ENCODE measurements at places on chromosomes 4 and X.

- DNase-seq = no peak
Measured at GRCh38 chrX:124232523-124233201, 99.8 kb upstream of the TEX13D start.

GRCh38 chr4:100257567-100257966 lies 67.3 kb upstream of the DDIT4L start:
- DNase-seq = no peak

DNA sequence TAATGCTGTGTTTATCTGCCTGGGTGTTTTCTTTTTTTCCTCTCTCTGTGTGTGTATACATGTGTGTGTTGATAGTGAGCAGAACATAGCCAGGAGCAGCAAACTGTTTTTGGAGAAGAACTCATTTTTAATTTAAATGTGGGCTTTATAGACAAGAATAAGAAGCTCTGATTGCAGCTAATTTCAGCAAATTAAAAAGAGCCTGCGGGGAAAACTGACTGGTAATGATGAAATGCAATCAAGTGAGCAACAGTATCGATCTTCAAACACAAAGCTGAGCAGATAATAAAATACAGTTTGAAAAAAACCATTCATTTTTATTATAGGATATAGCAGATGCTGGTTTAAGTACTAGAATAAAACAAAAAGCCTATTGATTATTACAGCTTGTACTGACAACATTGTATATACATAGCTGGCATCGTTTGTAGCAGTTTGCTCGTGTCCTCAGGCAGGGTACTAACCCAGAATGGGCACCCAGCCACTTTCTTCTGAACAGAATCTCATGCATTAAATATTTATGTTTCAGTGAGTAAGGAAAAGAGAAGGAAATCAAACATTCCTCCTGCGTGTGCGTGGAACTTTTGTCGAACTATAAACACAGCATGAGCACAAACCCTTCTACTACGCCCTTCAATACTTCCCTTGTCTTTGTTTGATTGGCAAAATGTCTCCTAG lies 73.5 kb upstream of the ZFP42 start:
- no peak for DNase-seq

DNA sequence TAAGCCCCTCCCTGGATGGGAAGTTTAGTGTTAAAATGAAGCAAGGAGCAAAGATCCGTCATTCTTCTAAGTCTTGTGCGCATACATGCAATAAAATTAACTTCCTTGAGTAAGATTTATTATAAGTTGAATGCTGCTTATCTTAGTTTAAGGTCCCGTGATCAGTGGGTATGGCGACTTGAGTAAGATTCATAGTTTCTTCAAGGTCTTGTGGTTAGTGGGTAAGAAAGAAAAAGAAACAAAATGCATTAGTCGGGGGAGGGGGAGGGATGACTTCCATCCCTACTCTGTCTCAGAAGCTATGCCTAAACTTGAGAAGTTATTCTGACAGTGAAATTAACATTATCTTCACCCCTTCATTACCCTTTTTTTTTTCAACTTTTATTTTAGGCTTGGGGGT lies 127.3 kb upstream of the MAGEB16 start:
- no peak for DNase-seq

- no peak for DNase-seq
Measured at GRCh38 chr4:41069257-41069656, 145.1 kb downstream of the APBB2 start.

DNA sequence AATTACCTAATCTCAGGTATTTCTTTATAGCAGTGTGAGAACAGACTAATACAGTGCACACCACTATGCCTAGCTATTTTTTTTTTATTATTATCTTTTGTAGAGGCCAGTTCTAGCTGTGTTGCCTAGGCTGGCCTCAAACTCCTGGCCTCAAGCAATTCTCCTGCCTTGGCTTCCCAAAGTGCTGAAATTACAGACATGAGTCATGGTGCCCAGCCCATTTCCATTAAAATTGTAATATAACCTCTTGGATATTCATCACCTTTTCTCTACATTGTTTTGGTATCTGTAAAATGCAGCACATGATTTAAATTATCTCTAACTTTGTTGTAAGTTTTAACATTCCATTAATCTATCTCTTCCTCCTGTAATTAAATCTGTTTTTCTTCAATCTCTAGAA lies 2052.9 kb downstream of the ARAP2 start:
- no peak for DNase-seq

DNA sequence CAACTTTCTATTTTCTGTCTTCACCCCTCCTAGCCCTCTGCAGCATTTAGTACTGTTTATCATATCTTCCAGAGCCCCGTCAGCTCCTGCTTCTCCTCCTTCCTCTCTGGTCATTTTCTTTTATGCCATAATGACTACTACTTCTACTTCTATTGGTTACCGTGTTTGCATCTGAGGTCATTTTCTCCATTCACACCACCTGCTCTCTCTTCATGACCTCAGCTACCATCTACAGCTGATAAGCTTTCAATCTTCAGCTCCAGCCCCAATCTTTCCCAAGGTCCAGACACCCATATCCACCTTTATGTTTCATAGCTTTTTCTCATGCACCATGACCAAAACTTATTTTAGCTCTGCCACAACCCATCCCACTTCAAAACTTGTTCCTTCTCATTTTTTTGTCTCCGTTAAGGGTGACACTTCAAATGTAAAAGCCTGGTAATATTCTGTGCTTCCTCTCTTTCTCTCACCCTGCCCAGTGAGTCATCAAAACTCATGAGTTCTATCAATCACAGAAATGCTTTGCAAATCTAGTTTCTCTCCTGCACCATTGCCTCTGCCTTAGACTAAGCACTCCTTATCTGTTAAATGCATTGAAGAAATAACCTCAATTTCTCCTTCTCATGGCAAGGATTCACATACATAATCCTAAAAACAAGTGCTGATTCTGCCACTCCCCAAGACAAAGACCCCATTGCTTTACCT lies 71.3 kb upstream of the IQCM start:
- DNase-seq = no peak

DNA sequence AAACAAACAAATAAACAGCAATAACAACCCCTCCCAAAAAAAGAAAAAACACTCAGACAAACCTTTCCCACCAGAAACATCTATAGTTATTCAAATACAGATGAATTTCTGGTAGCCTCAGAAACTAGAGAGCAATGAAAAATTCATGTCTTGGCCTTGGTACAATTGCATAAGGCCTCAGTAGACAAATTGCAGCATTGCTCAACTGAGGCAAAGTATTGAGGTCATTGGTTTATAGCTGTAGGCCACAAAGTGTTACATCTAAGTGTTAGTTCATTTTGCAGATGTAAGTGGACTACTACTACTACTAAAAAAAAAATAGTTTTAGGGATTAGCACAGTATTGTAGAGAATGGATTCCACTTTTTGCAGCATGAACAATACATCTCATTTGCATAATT lies 2268.3 kb downstream of the ARAP2 start:
- DNase-seq = no peak

- DNase-seq = no peak
Measured at GRCh38 chr4:180947425-180947824, 1295.8 kb upstream of the TENM3 start.

DNA sequence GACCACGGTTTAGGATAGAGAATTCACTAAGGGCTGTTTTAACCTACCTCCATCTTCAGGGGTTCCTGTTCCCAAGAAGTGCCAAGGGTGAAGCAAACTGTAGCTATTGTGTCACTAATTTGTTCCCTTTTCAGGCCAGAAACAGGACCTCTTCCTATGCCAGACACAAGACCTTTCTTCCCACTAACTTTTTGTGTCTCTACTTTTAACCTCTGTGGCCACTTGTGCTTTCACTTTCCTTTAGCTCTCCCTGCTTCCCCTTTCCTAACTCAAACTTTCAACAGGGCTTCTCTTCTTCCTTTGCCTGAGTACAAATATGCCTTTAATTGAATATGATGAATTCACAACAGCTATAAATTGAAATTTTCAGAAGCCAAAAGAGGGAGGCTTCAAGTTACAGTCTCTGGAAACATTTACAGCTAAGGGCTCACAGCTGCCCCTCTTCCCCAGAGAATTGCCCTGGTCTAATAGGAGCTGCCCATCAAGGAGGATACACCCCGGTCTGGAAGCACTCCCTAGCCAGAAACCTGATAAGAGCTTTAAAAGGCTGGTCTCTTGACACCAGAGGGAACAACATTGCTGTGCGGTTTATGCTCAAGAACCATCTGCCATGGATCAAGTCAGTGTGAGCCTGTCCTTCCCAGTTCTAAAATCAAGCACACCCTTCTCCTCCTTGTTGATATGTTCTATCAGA lies 61.7 kb upstream of the PLS3 start:
- DNase-seq = no peak

DNA sequence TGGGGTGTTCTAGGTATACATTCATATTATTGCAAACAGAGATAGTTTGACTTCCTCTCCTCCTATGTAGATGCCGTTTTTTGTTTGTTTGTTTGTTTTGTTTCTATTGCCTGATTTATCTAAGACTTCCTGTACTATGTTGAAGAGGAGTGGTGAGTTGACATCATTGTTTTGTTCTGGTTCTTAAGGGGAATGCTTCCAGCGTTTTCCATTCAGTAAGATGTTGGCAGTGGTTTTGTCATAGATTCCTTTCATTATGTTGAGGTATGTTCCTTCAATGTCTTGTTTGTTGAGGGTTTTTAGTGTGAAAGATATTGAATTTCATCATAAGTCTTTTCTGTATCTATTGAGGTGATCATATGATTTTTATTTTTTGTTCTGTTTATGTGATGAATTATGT lies 401.6 kb upstream of the EPHA5 start:
- DNase-seq = no peak

- no peak for DNase-seq
Measured at GRCh38 chr4:142265946-142266345, 580.2 kb downstream of the INPP4B start.

- DNase-seq = peak; percentile 67
Measured at GRCh38 chrX:153981771-153982533, 9.4 kb downstream of the TMEM187 start.

GRCh38 chr4:126701756-126702155 lies 931.0 kb upstream of the INTU start:
- DNase-seq = no peak

- no peak for DNase-seq
Measured at GRCh38 chr4:176099314-176099713, 33.7 kb downstream of the WDR17 start.

GRCh38 chr4:35771571-35771970 lies 472.7 kb downstream of the ARAP2 start:
- DNase-seq = no peak

DNA sequence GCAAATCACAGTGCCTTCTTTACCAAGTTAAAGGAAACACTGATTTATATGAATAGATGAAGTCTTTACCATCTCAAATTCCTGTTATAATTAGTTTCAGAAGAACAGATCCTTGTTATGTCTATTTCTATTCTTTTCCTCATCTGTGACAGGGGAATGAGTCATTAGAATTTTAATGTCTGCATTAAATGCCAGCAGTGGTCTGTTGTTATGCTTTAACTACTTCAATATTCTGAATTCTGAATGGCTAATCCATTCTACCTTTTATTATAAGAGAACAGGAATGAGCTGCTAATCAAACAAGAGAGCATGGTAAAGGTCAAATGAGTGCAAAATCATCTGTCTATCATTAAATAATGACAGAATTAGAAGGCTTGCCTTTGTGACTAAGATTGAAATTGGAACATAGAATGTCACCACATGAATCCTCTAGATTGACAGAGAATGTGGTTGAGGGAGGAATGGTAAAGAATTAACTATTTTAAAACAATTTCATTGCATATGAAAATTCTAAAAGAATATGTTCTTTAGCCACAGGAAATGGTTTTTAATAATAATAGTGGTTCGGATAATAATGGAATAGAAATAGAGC lies 935.5 kb downstream of the ADGRL3 start:
- no peak for DNase-seq

DNA sequence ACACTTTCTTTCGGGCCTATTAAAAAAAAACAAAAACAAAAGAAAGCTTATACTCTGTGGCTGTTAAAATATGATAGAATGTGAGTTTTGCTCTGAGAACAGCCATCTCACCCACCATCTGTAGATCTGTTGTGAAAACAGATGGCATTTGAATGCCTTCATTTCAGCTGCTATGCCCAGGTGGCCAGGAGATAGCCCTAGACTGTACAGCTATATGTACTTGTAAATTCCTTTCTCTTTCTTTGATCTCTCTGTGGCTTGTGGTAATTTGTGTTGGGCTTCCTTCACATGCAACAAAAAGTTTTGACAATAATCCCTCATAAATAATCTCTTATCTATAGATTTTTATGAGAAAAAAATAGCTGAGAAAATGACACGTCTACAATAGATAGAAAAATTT lies 38.1 kb downstream of the PNPLA4 start:
- no peak for DNase-seq

GRCh38 chrX:123905332-123905731 lies 45.5 kb downstream of the XIAP start:
- DNase-seq = no peak

- no peak for DNase-seq
Measured at GRCh38 chr4:20576861-20577260, 123.4 kb upstream of the PACRGL start.
